ENCODE measurements at places on chromosomes 7 and 10. TPM values are rescaled to one million over a fixed set of nuclear protein-coding genes. Genes with fewer than 3 reads are reported as not detected.

The EBLN1 gene
- polyA plus RNA-seq = not detected

The FKBP6 gene
- 0.09 TPM for polyA plus RNA-seq

The TAF6 gene
- polyA plus RNA-seq = 12.6 TPM

The NOS3 gene
- polyA plus RNA-seq = 7.5 TPM

The MGAM2 gene
- 0.21 TPM for polyA plus RNA-seq

The ZFYVE27 gene
- 26.9 TPM for polyA plus RNA-seq

The FIGNL1 gene
- polyA plus RNA-seq = 6.3 TPM

The IDI2 gene
- polyA plus RNA-seq = not detected

The CCDC201 gene
- 2.3 TPM for polyA plus RNA-seq

The ITGB8 gene
- 0.01 TPM for polyA plus RNA-seq

The PRF1 gene
- 1.7 TPM for polyA plus RNA-seq

The ERVW-1 gene
- not detected for polyA plus RNA-seq

The SAP25 gene
- 0.20 TPM for polyA plus RNA-seq

The CYP2C8 gene
- polyA plus RNA-seq = 0.15 TPM

The TRIM74 gene
- polyA plus RNA-seq = 0.61 TPM

The PTPRZ1 gene
- polyA plus RNA-seq = not detected

The ZNF32 gene
- polyA plus RNA-seq = 12.7 TPM

The DHX32 gene
- 14.6 TPM for polyA plus RNA-seq

The FGL2 gene
- polyA plus RNA-seq = 0.04 TPM

The CC2D2B gene
- not detected for polyA plus RNA-seq

The RAMP3 gene
- polyA plus RNA-seq = not detected

The PLA2G12B gene
- polyA plus RNA-seq = 7.7 TPM

The CPVL gene
- polyA plus RNA-seq = 265 TPM

The GDF2 gene
- polyA plus RNA-seq = not detected

The LIPF gene
- not detected for polyA plus RNA-seq

The CYP17A1 gene
- 3.5 TPM for polyA plus RNA-seq

The LRRC4 gene
- polyA plus RNA-seq = not detected

The SPDYE2B gene
- not detected for polyA plus RNA-seq

The GSTO1 gene
- 152 TPM for polyA plus RNA-seq

The PVRIG gene
- polyA plus RNA-seq = not detected

The C7orf33 gene
- polyA plus RNA-seq = 0.04 TPM

The AKR1C1 gene
- polyA plus RNA-seq = 948 TPM

The C10orf67 gene
- polyA plus RNA-seq = not detected

The HOXA13 gene
- 0.01 TPM for polyA plus RNA-seq

The LMTK2 gene
- 12.1 TPM for polyA plus RNA-seq

The GPNMB gene
- polyA plus RNA-seq = 0.91 TPM

The OPALIN gene
- polyA plus RNA-seq = not detected

The APBB1IP gene
- not detected for polyA plus RNA-seq

The VWC2 gene
- polyA plus RNA-seq = not detected

The YWHAG gene
- 36.7 TPM for polyA plus RNA-seq
